Heart right ventricle (tissue), 16 donors: ENCODE measurements at places on chromosomes 1 and 21. TPM values are rescaled to one million over a fixed set of nuclear protein-coding genes. Genes with fewer than 3 reads are reported as not detected.

Gene DDX20
- total RNA-seq: 6.3 TPM

Gene GFI1
- 0.10 TPM for total RNA-seq

GRCh38 chr1:201128962-201129361 lies 2.0 kb upstream of the ASCL5 start:
- no peak for DNase-seq

GRCh38 chr1:92879316-92879968 lies 47.6 kb downstream of the RPL5 start:
- no peak for DNase-seq

DNA sequence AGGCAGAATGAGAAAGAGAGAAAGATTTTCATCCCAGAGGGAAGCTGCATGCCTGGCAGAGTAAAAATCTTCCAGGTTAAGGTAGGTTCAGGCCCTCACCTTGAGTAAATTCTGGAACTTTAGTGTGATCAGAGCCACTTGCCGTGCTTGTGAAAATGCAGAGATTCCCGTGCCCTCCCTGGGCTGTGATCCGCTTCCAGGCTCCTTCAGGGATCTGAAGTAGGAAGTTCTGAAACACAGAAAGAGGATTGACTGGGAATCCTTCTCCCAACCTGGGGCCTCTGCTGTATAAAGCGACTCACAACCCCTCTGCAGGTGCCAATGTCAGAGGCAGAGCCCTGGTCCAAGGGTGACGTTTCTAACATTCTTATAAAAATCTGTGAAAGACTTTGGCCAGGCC lies 26.6 kb downstream of the NUAK2 start:
- no peak for DNase-seq

Gene SPATA17
- total RNA-seq: 2.1 TPM

- DNase-seq: no peak
These were observed 51.0 kb downstream of the PLPPR4 start for GRCh38 chr1:99315305-99315704.

Gene HSF2BP
- total RNA-seq: not detected

DNA sequence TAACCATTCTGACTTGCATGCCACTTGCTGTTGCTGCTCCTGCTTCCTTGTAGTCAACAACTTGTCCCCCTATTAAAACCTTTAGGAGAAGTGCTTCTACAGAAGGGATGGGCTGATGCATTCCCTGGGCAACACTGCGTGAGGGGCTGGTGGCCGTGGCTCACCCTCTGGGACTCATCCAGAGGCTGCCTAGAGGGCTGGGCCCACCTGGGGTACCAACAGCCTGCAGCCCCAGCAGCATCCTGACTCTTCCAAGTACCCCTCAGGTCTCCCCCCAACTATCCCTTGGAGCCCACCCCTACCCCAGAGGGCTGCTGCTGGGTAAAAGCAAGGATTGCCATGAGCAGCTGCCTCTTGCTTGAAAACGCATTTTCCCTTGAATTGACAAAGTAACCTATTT lies 34.7 kb upstream of the LHX4 start:
- no peak for DNase-seq

Gene SETD4
- 11.0 TPM for total RNA-seq

DNA sequence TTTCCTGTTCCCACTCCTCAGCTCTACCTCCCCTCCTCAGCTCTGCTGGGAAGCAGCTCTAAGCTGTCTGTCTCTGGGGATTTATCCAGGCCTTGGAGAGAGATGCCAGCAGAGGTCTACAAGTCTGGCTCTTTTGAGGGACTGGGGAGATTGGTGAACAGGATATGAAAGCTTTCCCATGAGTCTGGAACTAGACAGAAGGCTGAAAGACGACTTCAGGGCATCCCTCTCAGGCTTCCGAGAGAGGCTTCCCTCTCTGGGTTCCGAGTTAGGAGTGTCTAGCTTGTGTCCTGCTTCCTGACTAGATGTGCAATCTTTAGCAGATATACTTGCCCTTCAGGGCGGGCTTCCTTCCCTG lies 733 bp downstream of the TMEM35B start:
- DNase-seq: no peak

DNA sequence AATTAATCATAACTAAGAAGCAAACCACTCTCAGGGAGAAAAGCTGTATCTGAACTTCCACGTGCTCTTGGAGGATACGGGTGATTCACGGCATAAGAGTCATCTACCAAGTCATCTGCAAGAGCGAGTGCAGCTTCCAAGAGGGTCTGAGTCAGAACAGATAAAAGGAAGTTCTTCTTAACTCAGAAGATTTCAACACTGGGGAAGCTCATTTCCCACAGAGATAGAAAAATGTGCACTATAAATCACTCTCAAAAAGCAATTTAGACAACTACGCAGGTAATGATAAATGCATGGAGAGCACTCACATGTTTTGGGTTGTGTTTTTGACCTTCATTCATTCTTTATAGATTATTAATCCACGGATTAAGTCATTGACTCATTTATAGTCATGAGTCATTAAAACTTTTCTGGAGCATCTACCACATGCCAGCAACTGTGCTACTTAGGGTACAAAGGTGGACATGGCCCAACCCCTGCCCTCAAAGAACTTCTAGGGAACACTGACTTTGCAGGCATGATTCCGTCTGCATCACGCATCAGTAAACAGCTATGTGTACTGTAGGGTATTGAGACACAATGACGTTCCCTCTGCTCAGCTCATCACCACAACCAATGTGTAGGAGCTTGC lies 20.8 kb downstream of the KCNJ15 start:
- no peak for DNase-seq

Gene OR2T33
- total RNA-seq: not detected

Gene CCDC181
- 0.96 TPM for total RNA-seq

- no peak for DNase-seq
These were observed 59.6 kb upstream of the ITPKB start for GRCh38 chr1:226798427-226799411.

- DNase-seq: no peak
These were observed 81.2 kb upstream of the HOOK1 start for GRCh38 chr1:59733443-59734141.

GRCh38 chr1:50060279-50060678 lies 36.5 kb upstream of the AGBL4 start:
- no peak for DNase-seq

DNA sequence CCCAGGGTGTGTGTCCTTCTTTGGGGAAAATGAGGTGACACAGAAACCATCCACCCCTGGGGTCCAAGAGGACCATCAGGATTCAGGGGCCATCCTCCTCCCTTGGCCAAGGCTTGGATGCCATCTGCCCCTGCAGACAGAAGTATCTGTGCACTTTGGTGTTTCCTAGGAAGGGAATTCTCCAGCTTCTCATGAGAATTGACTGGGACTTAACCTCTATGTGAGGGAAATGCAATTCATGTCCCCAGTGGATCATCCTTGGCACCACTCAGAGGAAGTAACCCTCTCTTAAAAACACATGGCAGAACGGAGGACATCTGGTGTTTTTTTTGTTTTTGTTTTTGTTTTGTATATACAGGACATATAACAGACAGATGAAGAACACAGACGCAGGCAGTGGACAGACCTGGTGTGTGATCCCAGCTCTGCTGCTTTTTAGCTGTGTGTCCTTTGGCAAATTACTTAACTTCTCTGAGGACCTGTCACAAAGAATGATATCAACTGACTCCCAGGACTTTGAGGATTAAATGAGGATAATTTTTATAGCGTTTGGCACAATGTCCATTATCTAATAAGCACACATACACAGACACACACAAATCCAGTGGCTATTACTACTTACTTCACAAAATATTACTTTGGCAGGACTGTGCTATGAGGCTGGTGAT lies 3.8 kb downstream of the TNN start:
- DNase-seq: no peak

- peak; percentile 78 for DNase-seq
These were observed 27.2 kb downstream of the XCL1 start for GRCh38 chr1:168603501-168604110.

GRCh38 chr1:2495546-2495945 lies 19.5 kb downstream of the PLCH2 start:
- DNase-seq: no peak
